Renal pelvis (tissue), 12 donors: ENCODE measurements at places on chromosomes 2 and 18.

- no peak for DNase-seq
Observed at GRCh38 chr2:47039913-47040562, 115.1 kb downstream of the STPG4 start.

DNA sequence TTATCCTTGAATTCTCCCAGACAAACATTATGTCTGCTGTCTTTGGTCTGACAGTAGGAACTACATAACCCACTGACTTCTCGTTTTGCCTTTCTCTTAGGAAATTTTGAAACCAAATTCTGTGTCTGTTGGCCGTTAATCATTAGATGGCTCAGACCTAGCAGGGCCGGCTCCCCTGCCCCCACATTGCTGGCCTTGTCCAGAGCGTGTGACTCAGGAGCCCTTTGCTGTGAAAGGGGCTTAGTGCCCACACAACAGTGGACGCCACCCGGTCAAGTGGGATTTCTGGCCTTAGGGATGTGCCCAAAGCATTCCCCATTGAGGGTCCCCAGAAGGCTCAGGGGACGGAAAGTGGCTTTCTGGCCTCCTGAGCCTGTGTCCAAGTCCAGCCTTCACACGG is 137.5 kb downstream of the CTIF start:
- DNase-seq, result no peak

DNA sequence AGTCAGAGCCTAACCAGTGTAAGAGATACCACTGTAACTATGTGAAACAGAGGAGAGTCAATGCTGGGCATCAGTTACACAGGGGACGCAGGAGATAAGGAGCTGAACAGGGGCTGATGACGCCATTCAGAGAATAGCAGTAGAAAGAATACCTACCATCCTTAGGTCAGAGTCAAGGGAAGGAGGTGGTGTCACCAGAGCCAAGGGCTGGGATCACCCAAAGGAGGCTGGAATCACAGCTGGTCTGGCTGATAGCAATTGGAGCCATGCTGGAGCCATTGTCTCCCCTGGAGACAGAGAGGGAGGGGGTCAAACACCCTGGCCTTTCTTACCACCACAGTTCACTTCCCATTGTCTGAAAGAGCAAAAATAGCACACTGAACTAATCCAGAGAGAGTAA is 37.3 kb upstream of the C18orf32 start:
- DNase-seq, result no peak

- no peak for DNase-seq
Observed at GRCh38 chr2:54083445-54083844, 32.0 kb upstream of the ACYP2 start.

- no peak for DNase-seq
Observed at GRCh38 chr18:79708412-79708811, 28.8 kb downstream of the CTDP1 start.

- DNase-seq, result no peak
Observed at GRCh38 chr2:220046507-220046906, 419.1 kb downstream of the SLC4A3 start.

DNA sequence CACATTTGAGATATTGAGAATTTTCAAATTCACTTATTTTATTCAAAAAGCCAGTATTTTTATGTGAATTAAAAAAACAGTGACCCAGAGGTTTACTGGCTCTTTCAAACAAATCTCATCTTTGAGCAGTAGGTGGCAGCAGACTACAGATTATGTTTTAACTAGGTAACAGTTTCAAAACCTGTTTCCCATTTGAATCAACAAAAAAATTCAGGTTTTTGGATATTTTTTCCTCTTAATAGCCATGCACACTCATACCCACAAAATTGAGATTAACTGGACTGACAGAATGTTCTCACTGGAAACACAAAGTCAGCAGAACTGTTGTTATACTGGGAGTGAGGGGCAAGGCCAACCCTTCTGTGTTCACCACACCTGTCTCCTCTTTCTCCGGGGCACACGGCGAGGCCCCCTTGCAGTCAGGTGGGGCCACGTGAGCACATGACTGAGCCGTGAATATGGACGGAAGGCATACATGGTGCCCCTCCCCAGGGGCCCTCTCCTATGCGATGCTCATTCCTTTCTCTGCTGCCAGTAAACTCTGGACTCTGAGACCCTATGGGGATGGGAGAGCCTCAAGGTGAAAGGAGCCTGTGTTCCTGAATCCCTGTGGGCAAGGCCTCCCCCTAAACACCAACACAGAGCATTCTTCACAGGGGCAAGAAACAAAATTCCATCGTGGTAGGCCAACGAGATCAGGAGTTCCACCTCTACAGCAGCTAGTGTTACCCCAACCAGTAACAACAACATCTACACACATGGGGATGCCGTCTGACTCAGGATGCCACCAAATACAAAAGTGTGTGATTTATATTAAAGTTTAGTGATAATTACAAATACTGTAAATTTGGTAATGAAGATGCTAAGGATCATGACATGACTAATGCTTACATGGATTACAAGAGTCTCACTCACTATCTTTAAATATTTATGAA is 80.4 kb downstream of the LPIN2 start:
- peak; percentile 76 for DNase-seq

DNA sequence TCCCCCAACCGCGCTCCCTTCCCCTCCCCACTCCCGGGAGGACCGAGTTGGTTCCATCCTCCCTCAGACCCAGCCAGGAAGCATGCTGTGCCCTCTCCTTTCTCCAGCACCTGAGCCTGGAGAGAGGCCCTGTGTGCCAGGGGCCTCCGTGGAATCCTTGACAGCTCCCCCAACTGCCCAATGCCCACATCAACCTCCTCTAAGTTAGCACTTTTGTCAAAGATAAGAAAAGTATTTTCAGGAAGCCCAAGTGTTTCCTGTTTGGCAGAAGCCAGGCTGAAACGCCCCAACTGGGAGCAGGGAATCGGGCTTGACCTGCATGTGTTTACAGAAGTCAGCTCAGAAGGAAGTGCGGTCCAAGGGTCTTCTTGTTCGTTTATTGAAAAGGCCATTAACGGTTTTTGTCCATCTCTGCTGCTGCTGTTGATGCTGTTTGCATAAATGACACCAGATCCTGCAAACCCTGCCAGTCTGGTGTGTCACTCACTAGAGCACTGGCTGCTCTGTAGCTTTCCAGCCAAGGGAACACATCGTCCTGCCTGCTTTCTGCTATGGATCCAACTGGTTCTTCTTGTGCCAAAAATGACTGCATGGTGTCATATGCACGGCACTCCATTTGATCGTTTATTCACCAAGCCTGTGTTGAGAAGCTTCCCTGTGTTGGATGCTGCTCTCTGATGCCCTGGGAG is 35.4 kb upstream of the COL6A3 start:
- DNase-seq, result peak; percentile 49

- no peak for DNase-seq
Observed at GRCh38 chr2:109333414-109334210, 204.6 kb downstream of the SH3RF3 start.

DNA sequence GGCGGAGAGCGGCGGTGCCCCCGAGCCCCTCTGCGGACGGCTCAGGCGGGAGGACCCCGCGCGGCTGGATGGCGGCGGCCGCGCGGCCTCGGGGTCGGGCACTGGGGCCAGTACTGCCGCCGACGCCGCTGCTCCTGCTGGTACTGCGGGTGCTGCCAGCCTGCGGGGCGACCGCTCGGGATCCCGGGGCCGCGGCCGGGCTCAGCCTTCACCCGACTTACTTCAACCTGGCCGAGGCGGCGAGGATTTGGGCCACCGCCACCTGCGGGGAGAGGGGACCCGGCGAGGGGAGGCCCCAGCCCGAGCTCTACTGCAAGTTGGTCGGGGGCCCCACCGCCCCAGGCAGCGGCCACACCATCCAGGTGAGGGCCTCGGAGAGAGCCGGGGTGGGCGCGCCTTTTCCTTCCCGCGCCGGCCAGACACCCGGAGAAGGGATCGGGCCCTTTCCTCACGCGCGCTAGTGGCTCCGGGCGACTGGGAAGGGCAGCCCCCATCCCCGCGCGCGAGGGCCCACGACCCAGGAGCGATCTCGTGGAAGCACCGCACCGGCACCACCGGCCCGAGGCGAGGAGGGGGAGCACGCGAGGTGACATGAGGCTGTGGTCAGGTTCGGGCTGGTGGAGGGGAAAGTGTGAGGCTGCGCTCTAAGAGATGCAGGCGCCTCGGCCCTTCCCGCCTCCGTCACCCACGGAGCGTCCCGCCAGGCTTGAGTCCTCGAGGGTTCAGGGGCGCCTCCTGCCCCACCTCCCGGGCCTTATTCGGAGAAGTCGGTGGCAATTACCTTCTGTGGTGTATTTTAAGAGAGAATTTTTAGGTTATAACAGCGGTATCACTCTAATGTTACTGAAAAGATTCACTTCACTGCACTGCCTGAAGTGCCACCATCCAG is 607 bp downstream of the LAMA3 start:
- DNase-seq, result peak; percentile 12

DNA sequence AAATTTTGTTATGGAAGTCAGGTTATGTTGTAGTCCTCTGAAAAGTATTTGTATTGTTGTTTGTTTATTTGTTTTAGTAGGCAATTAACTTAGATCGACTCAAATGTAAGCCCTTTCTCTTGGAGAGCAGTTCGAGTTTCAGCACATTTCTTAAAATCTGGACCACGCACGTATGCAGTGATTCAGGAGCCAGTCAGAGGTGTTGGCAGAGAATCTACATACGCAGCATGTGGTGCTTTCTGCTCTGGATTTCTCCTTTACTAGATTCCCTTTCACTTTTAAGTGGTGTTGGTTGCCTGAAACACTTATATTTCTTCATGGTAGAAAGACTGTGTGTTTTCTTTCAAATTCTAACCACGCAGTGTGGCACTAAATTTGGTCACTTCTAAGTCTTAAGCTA is 773.9 kb upstream of the LRATD1 start:
- no peak for DNase-seq

- peak; percentile 4 for DNase-seq
Observed at GRCh38 chr2:222057347-222058073, 241.3 kb downstream of the PAX3 start.

GRCh38 chr2:39464864-39465263 is 27.8 kb upstream of the MAP4K3 start:
- DNase-seq, result no peak

GRCh38 chr2:14722904-14723570 is 90.5 kb downstream of the LRATD1 start:
- no peak for DNase-seq

DNA sequence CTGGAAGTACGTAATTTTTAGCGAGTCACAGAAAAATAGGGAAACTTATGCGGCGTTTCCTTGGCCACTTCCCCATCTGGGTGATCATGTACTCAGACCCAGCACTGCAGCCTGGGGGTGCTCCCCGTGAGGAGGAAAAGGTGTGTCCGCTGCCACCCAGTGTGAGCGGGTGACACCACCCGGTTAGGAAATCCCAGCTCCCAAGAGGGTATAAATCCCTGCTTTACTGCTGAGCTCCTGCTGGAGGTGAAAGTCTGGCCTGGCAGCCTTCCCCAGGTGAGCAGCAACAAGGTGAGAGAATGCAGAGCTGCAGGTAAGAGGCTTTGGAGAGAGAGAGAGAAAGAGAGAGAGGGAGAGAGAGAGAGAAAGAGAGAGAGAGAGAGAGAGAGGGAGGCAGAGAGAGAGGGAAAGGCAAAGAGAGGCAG is at the start of gene IL1R2:
Gene IL1R2 (plus strand): TSS at position 240 of the 425 bp plus-strand sequence. CDS start 16,616 bp downstream, outside the sequence.
- DNase-seq, result no peak

DNA sequence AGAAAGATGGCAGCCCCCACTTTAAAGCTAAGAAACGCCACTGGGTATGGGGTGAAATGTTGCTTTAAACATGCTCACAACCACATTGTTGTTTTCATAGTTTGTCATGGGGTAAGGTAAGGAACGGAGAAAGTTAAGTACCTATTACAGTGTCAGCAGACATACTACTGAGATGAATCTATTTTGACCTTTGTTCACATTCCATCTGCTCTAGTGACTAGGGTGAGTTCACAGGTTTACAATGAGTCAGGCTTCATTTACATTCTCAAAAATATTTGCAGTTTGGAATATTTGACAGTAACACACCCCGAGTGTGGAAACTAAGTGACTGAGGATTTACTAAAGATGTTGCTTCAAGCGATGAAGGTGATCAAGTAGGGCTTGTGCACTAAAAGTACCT is 428.7 kb upstream of the ACVR2A start:
- DNase-seq, result no peak

DNA sequence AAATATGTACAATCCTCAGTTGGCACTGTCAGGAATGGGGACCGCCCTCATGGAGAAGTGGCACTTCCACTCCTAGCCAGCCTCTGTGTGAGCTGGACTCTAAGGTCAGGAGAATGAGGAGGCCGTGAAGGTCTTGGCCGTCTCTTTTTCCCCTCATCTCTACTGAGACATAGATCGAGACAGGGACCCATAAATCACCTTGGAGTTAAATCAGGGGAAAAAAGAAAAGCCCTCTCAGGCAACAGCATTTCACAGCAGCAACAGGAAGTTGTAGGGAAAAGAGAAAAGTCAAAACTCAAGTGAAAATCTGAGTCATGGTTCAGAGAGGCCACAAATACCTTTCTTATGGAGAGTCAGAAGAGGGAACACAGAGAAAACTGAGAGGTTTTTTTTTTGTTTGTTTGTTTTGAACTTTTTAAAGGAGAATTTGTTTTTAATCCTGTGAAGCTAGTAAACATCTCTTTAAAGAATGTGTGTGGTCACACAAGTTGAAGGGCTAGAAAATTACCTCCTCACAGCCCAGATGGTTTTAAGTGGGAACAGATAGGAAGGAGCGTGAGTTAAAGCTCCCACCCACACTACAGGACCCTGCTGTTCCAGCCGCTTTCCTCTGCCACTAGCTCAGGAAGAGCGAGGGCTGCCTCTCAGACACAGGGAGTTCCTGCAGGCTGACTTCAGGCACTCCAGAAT is 30.6 kb upstream of the CYP1B1 start:
- DNase-seq, result peak; percentile 67

- DNase-seq, result no peak
Observed at GRCh38 chr18:60413944-60414547, 41.5 kb upstream of the MC4R start.

- no peak for DNase-seq
Observed at GRCh38 chr2:131153529-131153928, 48.4 kb downstream of the PLEKHB2 start.

- peak; percentile 65 for DNase-seq
Observed at GRCh38 chr18:58823412-58823811, 41.3 kb upstream of the ZNF532 start.

GRCh38 chr2:235302263-235302662 is 191.6 kb upstream of the AGAP1 start:
- DNase-seq, result no peak

DNA sequence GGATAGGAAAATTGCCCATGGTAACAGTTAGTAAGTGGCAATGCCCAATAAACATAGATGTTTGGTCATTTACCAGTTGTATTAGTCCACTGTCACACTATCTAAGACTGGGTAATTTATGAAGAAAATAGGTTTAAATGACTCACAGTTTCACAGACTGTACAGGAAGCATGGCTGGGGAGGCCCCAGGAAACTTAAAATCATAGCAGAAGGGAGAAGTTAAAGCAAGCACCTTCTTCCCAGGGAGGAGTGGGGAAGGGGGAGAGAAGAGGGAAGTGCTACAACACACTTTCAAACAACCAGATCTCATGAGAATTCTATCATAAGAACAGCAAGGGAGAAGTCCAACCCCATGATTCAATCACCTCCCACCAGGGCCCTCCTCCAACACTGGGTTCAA is 23.4 kb downstream of the NR4A2 start:
- no peak for DNase-seq

DNA sequence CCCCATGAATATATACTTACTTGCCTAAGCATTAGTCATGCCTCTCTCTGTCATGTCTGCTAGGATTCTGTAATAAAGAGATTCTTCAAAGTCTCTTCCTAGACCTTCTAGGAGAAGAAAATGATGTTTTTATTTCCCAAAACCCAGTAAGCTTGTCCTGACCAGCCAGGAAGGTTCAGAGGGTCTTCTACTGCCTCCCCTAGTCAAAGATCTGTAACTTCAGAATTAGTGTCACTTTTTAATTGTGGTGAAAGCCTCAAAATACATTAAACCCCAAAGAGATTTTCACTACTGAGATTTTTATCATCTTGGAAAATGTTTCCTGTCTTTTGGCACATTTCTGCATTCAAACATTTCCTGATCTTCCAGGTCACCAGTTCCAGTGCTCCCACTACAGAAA is 232.9 kb upstream of the STK17B start:
- no peak for DNase-seq
